ENCODE measurements at places on chromosomes 3 and 15.

DNA sequence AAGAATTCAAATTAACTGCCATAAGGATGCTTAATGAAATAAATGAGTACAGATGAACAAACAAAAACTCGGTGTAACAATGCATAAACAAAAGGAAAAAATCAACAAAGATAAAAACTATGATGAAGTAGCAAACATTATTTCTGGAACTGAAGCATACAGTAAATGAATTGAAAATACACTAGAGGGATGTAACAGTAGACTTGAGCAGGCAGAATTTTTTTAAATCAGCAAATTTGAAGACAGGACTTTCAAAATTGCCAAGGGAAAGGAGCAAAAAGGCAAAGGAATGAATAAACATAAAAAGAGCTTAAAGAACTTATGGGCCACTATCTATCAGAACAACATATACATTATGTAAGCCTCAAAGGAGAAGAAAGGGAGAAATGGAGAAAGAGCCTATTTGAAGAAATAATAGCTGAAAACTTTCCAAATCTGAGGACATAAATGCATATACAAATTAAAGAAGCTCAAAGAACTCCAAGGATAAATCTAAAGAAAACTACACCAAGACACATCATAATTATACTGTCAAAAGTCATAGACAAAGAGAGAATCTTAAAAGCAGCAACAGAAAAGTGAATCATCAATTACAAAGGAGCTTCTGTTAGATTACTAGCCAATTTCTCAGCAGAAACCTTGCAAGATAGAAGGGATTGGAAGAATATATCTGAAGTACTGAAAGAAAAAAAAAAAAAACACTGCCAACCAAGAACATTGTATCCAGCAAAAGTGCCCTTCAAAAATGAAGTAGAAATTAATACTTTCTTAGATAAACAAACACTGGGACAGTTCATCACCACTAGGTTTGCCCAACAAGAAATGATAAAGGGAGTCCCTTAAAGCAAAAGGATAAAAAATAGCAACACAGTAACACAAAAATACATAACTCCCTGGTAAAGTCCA lies 15.5 kb downstream of the TOP2B start:
- DNase-seq: no peak

DNA sequence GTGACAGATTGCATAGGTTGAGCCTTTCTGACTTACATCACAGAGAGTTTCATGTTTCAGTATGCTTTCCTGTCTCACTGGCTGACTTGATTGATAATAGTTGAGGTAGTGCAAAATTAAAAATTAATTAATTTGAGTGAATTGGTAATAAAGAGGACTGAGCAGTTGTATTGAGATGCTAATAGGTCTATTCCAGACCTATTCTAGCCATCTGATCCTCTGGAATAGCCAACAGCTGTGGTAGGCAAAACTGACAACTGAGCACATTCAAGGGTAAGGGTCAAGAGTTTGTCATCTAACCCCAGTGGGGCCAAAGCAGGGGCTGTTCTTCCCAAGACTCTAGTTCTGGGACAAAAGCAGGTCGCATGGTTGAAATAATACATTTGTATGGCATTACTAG lies 132.4 kb downstream of the EPHA3 start:
- DNase-seq: no peak

GRCh38 chr15:51846463-51847230 lies 17.2 kb downstream of the TMOD3 start:
- no peak for DNase-seq

- no peak for DNase-seq
Observed at GRCh38 chr3:193794002-193794881, 201.2 kb downstream of the OPA1 start.

DNA sequence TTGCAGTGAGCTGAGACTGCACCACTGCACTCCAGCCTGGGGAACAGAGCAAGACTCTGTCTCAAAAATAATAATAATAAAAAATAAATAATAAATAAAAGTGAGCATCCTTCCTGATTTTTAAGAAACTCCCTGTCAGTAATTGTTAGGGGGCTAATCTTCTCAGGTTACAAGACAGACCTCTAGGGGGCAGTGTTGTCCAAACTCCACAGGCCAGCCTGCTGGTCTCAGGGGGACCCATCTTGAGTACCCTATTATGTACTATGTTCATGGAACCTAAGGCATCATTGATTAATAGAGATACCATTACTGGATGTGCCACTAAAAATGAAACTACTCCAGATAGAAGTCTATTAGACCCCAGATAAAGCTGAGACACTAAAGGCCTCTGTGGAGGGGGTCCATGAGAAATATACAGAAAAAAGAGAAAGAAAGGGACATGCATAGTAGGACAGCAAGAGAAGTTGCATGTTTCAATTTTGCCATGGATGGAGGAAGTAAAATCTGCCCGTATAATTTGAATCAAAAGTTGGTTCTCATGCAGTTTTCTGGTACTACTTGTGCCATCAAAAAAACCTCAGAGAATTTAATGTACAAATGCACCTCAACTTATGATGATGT lies 85.5 kb upstream of the CDV3 start:
- DNase-seq: no peak

DNA sequence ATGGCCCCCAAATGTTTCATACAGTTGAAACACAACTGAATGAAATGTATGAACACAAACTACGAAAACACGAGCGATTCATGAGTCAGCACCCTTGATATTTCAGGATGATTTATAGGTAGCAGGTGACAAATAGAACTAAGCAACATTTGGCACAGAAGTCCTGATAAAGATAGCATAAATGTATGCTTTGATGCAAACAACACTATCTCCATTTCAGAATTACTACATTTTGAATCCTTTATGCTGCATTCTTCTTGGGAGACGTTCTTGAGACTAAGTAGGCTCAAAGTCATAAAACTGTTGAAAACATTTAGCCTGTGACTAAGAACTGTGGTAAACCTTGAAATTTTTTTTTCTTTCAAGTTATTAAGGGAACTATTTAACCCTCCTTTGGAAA lies 200.3 kb upstream of the ICE2 start:
- no peak for DNase-seq

GRCh38 chr3:142968319-142969025 lies 5.0 kb upstream of the PAQR9 start:
- no peak for DNase-seq

DNA sequence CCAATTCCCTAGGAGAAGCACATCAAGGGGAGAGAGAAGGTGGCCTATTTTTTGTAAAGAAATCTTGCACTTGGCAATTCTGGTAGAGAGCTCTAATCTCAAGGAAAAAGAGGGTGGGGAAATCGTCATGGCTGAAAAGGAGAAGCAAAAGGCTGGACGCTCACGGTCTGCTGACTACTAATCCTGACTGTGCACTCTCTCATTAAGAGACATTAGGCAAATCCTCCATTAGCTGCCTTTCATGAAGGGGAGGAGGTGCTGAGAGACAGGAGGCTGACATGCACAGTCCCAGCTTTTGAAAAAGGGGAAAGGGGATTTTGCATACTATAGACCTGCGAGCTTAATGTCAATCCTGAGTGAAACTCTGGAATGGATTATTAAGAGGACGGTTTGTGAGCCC lies 170.0 kb downstream of the NR2F2 start:
- DNase-seq: peak; percentile 41

- DNase-seq: no peak
Observed at GRCh38 chr3:29503958-29504357, 223.1 kb downstream of the RBMS3 start.

- DNase-seq: no peak
Observed at GRCh38 chr3:46932455-46933225, 43.9 kb downstream of the CCDC12 start.

- peak; percentile 62 for DNase-seq
Observed at GRCh38 chr3:160707187-160707794, 30.3 kb downstream of the ARL14 start.

DNA sequence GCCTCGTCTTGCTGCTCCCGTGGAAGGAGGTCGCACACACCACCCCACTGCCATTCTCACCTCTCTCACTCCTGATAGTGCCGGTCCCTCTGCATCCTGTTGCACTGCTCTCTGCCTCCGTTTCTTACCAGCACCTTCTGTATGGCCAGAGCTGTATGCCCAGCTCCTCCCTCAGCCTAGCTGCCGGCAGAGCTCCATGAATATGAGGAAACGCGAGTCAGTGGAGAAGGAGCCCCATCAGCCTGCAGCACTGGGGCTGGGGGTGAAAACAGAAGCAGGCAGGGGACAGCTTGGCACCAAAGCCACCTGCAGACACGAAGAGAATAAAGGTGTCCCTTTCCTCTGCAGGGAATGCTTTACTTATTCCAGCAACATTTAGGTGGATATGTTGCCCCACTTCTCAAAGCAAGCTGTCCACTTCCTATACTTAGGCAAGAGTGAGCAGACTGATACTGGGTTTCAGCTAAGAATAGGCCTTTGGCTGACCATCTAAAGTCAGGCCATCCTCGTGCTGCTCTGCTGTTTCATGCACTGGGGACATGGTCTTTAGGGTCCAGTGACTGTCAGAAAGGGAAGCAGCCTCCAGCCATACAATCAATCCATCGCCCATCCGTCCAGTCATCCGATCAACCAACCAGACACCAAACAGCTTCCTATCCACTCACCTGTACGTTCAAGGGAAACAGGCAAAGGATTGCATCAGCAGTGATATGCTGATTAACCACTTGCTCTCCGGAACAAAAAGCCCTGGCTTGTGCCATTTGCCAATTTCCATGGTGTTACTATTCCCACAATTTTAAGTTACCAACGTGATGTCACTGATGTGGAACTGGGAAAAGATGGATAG lies 222.7 kb downstream of the XXYLT1 start:
- no peak for DNase-seq

GRCh38 chr3:143160437-143160836 lies 40.9 kb downstream of the CHST2 start:
- no peak for DNase-seq

- DNase-seq: no peak
Observed at GRCh38 chr3:31086148-31086547, 191.7 kb upstream of the GADL1 start.

- DNase-seq: no peak
Observed at GRCh38 chr3:11464356-11464755, 179.4 kb downstream of the VGLL4 start.

DNA sequence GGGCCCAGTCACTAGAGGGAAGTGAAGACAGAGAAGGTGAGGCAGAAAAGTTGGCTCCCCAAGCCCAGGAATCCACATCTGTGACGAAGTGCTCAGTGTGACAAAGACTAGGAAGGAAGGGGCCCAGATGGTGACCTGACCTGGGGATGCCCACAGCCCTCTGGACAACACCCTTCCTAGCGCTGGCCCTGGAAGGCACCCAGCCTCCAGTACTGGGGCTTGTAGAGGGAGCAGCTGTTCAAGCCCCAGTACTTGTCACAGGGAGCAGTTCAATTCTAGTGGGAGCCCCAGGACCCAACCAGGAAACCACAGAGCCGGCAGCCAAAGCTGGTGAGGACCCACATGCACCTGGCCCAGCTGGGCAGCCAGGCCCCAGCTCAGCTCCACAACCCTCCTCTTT lies 190.8 kb downstream of the XXYLT1 start:
- no peak for DNase-seq

DNA sequence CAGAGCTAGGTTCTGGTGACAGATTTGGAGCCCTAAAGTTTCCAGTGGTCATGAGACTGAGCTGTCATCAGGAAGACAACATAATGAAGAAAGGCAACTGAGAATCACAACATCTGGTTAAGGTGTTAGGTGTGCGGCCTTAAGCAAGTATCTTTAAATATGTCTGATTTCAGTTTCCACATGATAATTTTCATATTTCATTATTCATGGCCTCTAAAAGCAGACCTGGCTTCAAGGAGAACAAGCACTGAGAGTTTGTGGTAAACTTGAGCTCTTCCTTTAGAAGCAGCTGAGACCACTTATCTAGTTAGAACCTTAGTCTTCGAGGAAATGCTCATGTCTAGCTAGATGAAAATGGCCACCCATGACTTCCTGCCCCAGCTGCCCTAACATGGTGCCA lies 25.7 kb upstream of the MYLK start:
- no peak for DNase-seq

DNA sequence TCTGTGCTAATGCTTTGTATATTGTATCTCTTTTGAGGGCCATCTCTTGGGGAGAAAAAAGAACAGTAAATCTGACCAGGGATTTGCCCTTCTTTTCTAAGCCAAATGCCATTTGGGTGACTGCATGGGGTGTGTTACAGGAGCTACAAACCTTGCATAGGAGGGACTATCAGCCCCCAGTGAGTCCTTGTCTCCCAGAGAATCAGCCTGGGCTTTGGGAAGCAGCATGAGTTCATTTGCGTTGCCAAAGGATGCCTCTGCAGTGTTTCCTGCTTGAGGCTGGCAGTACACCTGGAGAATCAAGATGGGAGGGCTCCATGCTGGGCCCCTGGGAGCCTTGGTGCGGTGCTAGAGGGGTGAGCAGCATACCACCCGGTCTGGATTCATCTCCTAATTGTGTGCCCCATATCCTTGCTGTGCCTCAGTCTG lies 49.6 kb upstream of the POLG start:
- no peak for DNase-seq

DNA sequence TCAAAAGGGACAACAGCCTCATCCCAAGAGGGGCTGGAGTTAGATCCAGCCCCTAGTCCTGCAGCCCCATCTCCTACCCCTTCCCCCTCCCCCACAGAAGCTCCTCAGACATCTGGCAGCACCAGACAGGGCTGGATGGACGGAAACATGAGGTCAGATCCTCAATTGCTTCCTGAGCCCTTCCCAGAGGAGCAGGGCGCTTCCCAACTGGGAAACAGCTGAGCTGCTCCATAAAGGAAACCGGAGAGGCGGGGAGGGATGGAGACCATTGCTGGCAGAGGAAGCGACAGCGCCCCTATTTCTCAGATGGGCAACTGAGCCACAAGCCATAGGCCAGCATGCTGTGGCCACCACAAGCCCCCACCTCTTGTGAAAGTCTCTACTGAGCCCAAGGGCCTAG lies 18.3 kb upstream of the CYP11A1 start:
- DNase-seq: no peak

DNA sequence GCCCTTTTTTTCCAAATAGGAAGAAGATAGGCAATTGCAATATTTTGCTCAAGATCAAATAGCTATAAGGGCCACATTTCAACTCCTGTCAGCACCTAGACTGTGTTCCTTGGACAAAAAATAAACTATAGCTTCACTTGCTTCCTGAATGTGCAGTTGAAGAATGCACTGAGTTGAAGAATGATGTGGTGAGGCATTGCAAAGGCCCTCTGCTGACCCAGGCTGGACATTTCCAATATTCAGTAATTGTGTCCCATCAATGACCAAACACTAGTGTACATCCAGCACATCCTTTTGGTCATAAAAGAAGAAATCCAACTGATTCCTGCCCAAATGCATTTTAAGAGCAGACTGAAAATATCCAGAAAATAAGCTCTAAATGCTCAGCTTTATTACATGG lies 424.8 kb upstream of the TGFBR2 start:
- DNase-seq: no peak

- DNase-seq: no peak
Observed at GRCh38 chr15:64824929-64825430, 467 bp downstream of the PIF1 start.

DNA sequence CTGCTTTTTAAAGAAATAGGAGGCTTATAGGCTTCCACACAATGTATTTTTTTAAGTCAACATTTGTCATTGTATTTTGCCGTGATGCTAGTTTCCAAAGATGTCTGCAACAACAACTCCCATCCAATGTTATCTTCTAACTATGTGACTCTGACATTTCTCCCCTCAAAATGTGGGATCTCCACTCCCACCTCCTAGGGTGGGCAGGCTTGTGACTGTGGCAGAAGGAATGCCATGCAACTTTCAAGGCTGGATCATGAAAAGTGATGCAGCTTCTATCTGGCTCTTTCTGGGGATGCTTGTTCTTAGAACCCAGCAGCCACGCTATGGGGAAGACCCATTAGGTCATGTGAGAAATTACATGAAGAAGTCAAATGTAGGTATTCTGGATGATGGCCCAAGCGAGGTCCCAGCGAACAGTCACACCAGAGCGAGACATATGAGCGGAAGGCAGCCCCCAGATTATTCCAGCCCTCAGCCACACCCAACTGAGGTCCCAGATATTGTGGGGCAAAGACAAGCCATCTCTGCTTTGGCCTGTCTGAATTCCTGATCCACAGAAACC lies 124.3 kb downstream of the BDH1 start:
- no peak for DNase-seq

Measured in D341Med (cell line).